Breast epithelium (tissue), 4 donors: ENCODE measurements at places on chromosomes 1 and 21. TPM values are rescaled to one million over a fixed set of nuclear protein-coding genes. Genes with fewer than 3 reads are reported as not detected.

The GPR52 gene
- total RNA-seq = 2.3 TPM

The S100A1 gene
- 6.1 TPM for total RNA-seq

DNA sequence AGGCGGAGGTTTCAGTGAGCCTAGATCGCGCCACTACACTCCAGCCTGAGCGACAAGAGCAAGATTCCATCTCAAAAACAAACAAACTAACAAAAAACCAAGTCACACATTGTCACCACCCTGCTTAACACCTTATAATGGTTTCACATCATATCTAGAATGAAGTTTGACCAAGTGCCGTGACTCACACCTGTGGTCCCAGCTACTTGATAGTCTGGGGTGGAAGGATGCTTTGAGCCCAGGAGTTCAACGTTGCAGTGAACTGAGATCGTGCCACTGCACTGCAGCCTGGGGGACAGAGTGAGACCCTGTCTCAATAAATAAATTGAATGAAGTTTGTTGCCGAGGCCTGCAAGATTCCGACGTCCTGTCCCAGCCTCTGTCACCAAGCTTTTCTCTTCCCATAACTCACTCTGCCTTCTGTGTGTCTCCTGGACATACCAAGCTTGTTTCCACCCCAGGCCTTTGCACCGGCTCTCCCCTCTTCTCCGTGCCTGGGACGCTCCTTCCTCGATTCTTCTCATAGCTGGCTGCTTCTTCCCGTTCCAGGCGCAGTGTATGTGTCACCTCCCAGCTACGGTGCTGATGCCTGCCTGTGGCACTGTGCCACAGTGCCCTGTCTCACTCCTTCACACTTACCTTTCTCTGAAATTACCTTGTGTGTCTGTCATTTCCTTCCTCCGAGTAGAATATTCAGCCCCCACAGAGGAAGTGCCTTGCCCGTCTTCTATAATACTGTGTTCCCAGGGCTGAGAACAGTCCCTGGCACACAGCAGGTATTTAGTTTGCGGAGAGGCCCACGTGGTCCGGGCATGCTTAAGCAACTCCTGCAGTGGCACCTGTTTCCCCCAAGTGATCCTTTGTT lies 3.8 kb upstream of the SELENON start:
- DNase-seq = no peak

DNA sequence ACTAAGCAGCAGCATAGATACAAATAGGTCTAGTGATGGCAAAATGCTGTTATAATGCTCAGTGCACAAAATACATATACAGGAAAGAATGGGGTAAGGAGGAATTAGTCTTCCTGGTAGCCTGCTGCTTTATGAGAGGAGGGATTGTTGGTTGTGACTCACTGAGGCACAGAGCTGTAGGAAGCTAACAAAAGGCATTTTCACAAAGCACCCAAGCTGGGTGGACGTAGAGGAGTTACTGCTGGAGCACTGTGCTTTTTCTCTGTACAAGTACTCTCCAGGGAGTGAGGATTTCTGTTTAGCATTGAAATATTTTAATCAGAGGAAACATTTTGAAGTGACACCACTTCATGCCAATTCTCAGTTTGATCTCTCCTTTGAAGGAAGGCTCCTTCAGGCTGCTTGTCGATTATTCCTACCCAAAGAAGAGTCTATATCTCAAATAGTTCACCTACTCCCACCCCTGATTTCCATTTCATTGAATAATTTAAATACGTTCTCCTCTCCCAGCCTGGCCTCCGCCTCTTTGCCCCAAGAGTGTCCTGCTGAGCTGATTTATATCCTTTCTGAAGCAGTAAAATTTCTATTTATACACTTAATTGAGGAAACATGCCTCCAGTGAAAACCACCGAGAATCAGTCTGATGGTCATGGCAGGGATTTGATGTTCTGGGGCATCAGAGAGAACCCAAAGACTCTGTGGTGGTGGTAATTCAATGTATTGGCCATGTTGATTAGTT lies 271.9 kb downstream of the HHAT start:
- DNase-seq = no peak

The OR2T33 gene
- not detected for total RNA-seq

The NR5A2 gene
- total RNA-seq = 5.6 TPM

The UQCRHL gene
- 1.4 TPM for total RNA-seq
